SK-N-DZ (cell line): ENCODE measurements at places on chromosomes 1 and 21.

DNA sequence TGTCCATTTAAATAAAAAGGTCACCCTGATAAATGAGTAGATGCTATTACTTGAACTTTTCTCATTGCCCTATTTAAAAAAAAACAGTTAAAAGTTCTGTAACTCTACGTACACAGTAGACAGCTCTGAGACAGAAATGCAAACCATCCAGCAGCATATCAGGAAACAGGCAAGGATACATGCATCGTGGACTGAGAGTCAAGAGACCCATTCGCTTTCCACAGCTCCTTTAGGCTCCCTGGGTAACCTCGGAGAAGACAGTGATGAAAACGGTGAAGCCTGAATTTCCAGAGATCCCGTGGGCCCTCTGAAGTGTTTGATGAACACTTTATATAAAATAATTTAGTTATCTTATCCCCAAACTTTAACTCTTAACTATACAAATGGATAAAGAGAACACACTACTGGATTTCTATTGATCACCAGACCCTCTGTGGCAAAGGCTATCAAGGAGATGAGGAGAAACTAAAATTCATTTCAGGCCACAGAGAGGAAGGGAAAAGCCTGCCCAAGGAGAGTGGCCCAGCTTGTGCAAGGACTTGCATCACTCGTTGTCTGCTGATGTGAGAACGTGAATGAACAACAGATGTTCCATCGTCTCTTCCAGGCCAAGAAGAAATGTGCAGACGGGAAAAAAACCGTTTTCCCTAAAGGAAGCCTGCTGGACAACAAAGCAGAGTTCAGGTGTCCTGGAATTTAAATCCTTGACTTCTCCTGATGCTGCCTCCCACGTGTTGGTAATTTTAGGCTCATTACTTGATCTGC lies 131.0 kb downstream of the TGFBR3 start:
- DNase-seq: no peak

GRCh38 chr1:8555582-8555981 lies 237.7 kb downstream of the SLC45A1 start:
- DNase-seq: no peak

GRCh38 chr21:34684174-34684876 lies 15.5 kb downstream of the CLIC6 start:
- DNase-seq: no peak

- DNase-seq: no peak
These were observed 70.0 kb upstream of the COA6 start for GRCh38 chr1:234303231-234303630.
